ENCODE measurements at places on chromosomes 6 and 20. TPM values are rescaled to one million over a fixed set of nuclear protein-coding genes. Genes with fewer than 3 reads are reported as not detected.

- peak; percentile 77 for DNase-seq
Measured at GRCh38 chr6:56863366-56863765, 91.5 kb upstream of the BEND6 start.

GRCh38 chr20:32806356-32806755 lies 13.4 kb upstream of the MAPRE1 start:
- no peak for DNase-seq

DNA sequence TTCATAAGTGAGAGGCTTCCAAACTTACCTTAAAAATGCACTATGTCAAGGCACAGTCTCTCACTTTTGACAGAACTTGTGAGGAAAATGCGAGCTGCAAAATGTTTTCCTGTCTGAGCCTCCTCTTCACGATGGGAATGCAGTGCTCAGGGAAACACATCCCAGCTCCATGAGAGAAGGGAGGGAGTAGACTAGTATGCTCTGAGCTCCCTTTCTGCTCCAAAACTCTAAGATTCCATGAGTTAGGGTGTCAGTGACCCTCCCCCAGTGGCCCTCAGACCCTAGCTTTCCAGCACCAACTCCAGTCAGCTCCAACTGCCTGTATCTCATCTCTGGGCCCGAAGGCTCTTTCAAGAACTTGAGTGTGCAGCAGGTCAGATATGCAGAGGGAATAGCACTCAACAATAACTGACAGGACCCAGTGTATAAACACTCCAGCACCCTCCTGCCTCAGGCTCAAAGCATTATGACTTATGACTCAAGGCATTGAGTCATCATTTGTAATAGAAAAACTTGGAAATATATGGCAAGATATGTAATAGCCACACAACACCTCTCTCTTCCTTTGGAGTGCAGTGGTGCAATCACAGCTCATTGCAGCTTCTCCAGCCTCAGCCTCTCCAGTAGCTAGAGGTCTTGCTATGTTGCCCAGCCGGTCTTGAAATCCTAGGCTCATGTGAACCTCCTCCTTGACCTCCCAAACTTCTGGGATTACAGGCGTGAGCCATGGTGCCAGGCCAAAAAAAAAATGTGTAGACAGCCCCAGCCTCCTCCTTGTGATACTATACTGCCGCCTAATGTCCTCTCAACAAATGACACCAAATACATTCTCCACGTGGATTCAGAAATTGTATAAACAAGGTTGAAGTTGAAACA lies 16.7 kb upstream of the ENTPD6 start:
- peak; percentile 96 for DNase-seq

- DNase-seq, result no peak
Measured at GRCh38 chr6:5203546-5203945, 57.2 kb downstream of the LYRM4 start.

DNA sequence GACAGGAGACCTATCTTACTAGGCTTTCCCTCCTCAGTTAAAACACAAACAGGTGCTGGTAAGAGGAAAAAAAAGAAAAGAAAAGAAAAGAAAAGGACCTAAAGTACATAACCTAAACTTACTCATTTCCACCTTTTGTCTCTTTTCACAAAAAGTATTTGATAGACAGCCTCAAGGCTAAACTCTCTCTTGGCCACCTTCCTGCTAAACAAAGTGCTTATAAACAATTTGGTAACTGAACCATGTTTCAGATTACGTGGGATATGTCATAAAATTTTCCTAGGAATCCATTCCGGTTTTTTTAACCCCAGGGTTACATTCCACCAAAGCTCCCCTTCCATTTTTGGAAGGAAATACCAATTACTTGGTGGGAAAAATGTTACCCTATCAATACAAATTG lies 109.0 kb downstream of the PRND start:
- no peak for DNase-seq

DNA sequence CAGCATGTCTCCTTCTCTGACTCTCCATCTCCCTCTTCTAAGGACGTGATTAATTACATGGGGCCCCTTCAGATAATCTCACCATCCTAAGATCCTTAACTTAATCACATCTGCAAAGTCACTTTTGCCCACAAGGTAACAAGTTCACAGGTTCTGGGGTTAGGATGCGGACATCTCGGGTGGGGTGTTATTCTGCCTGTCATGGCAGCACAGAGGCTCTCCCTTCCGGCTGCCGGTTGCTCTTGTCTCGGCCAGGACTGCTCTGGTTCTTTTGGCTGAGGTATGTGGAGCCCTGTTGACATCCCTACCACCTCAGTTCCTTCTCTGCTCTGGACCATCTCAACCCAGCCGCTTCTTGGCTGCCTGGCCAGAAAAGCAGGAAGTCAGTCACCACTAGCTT lies 4.2 kb upstream of the CST11 start:
- DNase-seq, result no peak

DNA sequence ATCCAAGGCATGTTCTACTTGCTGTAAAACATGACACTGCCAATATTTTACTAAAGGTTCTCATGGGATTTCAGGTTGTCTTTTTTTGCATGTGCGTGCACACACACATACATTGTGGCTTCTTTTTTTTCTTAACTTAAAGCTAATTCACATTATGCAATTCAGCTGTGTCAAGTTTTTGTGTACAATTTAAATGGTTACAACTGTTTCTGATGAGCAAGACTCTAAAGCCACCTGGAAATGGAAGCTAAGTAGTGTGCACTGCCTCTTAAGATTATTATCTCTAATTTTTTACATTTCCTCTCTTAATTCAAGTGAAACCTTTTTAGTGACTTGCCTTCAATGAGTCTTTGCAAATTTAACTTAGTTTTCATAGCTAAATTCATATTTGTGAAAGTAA lies 75.3 kb downstream of the TULP4 start:
- no peak for DNase-seq

- DNase-seq, result no peak
Measured at GRCh38 chr6:165091121-165091785, 218.2 kb downstream of the C6orf118 start.

Gene RIMS1
- not detected for total RNA-seq

Gene NKX2-2
- not detected for total RNA-seq

Gene SLC52A3
- not detected for total RNA-seq

Gene SUMO4
- total RNA-seq, result not detected

All from fibroblast of the aortic adventitia (primary cell).